Naive B cell (primary cell): ENCODE measurements at places on chromosomes 4 and X.

DNA sequence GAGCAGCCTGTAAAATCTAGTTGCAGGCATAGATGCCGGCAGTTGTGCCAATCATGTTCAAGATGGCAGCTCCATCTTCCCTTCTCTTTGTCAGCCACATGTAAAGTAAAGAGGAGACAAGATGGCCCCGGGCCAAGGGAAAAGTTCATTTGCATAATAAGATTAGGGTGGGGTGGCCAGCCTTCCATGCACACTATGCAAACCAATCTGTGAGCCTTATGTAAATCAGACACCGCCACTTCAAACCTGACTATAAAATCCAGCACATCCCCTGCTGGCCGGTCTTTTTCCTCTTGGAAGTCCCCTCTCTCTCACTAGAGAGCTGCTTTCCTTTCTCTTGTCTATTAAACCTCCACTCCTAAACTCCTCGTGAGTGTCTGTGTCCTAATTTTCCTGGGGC is 78.9 kb upstream of the CBR4 start:
- DNase-seq: no peak

GRCh38 chr4:185693548-185694215 is 118.3 kb downstream of the SORBS2 start:
- no peak for DNase-seq

- no peak for DNase-seq
Observed at GRCh38 chr4:8108261-8108660, 50.4 kb downstream of the ABLIM2 start.

DNA sequence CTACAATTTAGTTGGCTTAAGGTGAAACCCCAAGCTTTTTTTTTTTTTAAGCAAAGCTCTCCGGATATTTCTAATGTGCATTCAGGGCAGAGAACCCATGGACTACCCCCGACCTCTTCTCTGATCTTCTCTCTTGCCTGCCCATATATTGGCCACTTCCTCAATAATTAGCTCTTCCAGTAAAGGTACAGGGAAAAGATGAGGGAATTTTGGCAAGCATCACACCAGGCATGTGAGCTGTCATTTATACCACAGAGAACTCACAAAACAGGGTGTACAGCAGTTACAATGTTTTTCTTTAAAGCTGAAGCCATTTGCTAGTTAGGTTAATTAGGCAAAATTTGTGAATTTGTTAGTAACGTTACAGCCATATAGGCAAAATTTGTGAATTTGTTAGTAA is 73.3 kb downstream of the GAB1 start:
- no peak for DNase-seq

GRCh38 chr4:20901851-20902250 is 201.6 kb downstream of the PACRGL start:
- DNase-seq: no peak

DNA sequence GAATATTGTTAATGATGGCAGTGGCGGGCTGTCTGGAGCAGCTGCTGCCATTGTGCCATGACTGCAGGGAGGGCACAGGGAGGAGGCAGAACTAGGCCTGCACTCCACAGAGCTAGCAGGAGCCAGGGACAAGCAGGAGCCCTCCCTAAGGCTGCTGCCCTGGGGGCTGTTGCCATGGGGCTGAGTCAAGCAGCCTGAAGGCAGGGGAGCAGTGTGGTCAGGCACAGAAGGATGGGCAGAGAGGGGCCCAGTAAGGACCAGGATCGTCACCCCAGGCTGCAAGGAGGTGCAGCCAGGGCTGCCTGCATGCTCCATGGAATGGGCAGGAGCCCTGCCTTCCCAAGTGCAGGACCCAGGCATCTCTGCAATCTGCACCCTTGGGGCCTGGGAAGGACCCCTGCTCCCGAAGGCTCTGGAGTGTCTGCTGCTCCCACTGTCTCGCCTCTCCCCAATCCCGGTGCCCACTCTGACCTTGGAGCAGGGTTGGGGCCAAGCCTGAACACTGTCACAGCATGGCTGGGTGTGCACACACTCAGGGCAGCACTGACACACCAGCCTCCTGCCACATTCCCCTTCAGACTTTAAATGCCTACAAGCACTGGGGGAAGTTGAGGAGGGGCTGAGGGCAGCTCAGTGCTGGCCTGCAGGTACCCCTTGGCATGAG is 98.3 kb upstream of the GALNTL6 start:
- no peak for DNase-seq

DNA sequence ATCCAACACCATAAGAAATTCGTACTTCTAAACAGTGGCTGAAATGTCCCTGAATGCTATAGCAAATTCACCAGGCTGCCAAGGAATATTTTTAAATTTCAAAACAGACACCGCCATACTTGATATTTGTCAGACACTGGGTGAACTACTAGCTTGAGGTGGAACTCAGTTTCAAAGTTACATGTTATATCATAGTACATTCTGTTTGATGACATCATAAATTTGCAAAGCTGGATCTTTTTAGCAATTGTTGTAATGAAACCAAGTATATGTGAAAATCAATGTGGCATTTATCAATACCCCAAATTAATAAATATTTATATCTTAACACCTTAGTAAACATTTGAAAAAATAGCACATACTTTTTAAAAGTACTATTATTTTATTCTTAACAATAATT is 14.2 kb downstream of the ART3 start:
- DNase-seq: no peak

- DNase-seq: no peak
Observed at GRCh38 chr4:3497523-3498389, 34.5 kb downstream of the LRPAP1 start.

DNA sequence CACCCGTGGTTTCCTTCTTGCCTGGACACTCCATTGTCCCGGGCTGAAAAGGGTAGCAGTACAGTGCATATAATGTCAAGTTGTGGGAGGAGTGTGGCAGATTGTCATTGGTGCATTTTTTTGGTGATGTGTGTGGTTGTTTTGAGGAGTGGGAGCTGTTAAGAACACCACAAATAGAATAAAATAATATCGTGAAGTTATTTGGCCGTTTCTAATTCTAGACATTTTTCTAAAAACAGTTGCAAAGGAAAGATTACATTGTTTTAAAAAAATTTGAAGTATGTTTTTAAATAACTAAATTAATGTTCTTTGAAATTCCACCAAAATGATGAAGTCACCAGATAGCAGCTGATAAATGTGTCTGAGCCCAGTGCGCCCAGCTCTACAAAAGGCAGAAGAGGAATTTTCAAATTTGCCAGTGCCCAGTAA is 1.3 kb downstream of the PKD2 start:
- DNase-seq: no peak

GRCh38 chr4:150033901-150034300 is 44.3 kb upstream of the DCLK2 start:
- no peak for DNase-seq

GRCh38 chr4:180630012-180630665 is 1613.1 kb upstream of the TENM3 start:
- DNase-seq: no peak

DNA sequence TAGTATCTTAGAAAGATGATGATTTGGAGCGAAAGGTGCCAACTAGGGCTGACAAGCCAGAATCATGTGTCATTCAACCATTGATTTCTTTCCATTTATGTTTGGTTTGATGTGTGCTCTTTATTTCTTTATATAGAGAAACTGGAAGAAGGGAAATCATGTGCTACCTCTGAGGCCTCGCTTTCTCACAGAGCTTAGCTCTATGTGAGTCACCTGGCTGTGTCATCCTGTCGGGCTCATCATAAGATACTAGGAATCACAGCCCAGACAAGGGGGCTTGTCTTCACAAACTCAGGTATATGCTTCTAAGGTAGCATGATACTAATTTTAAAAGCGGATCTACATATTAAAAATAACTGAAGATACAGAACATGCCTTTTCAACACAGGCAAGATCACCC is 81.7 kb upstream of the GPM6B start:
- no peak for DNase-seq

GRCh38 chr4:186761393-186761792 is 37.7 kb upstream of the FAT1 start:
- no peak for DNase-seq

DNA sequence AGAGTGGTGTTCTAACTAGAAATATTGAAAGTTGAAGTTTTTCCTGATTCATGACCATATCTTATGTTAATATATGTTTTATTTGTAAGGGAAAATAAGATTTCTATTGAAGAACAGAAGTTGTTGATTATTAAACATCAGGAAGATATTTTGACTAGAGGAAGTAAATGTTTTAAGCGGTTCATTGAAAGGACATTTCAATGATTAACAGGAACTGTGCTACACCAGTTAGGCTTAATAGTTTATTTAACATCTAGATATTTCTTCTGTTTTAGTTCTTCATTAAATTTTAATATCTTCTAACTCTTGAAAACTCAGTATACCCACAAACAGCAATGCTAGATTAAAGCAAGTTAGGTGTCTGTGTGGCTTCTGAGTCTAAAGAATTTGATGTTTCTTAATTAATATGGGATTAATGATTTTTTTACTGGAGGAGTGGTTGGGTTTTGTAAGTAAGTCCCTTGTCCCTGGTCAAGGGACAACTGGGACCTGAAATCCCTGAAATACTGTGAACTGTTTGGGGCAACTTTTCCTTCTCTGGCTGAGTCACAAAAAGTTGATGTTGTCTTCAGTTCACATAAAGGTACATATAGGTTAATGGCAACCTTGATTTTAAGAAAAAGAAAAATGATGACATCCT is 42.9 kb upstream of the CYP4V2 start:
- DNase-seq: no peak

GRCh38 chrX:69154051-69154450 is 11.2 kb downstream of the PJA1 start:
- no peak for DNase-seq

- no peak for DNase-seq
Observed at GRCh38 chr4:128924951-128925350, 115.5 kb downstream of the JADE1 start.

DNA sequence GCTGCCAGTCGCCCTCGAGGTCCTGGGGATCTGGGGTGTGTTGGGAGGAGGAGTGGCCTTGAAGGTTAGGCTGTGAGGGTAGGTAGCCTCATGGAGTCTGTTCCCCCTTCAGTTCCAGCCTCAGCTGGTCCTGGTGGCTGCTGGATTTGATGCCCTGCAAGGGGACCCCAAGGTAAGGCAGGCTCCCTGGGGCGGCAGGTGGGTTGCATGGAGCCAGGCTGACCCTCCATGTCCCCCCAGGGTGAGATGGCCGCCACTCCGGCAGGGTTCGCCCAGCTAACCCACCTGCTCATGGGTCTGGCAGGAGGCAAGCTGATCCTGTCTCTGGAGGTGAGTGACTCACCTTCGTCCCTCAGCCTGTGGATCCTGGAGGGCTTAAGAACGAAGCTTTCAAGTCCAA is 11.6 kb upstream of the ERAS start:
- no peak for DNase-seq

- DNase-seq: no peak
Observed at GRCh38 chr4:72352711-72353110, 216.3 kb downstream of the ADAMTS3 start.

GRCh38 chrX:43313035-43313434 is 343.1 kb upstream of the MAOA start:
- DNase-seq: no peak
